Bronchial epithelial cell (primary cell): ENCODE measurements at places on chromosomes 5 and 9. TPM values are rescaled to one million over a fixed set of nuclear protein-coding genes. Genes with fewer than 3 reads are reported as not detected.
A peak's percentile ranks its signal among the peaks of the same experiment; 100 is the strongest.

Gene P4HA2
- total RNA-seq, result 174 and 190 TPM in 2 replicates

Gene CANX
- total RNA-seq, result 925 and 1,015 TPM in 2 replicates

Gene C7
- under 0.01 TPM in 1 of 2 replicates, not detected in the other for total RNA-seq

Gene SLC34A3
- not detected in 2 replicates for total RNA-seq

GRCh38 chr5:98935206-98935605, 6.4 kb upstream of the CHD1 start:
- no peak for DNase-seq

DNA sequence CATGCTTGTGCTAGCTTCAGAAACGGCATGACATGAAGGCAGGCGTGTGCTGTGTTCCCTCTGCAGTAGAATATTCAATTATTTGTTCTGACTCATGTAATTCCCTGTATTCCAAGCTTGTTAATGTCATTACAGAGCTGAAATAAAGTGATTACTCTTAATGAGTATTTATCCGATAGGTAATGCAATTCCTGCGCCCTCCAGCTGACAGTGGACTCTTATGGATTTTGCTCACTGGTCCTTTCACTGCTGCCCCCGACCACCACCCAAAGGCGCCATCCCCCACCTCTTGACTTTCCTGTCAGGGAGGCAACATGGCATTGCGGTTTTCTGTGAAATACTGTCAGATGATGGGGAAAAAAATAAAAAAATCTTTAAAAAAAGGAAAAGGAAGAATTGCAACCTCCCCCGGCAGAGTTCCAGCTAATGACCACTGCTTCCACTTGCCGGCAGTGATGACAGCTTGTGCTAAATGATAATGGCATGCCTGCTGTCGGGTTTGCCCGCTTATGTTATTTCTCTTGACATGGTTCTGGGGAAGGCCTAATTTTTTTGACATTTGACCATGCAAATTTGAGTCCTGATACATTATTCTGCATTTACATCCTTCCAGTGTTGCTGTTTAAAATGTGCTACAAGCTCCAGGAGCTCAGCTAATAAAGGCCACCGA, 335.3 kb upstream of the ADAMTS16 start:
- DNase-seq, result no peak

GRCh38 chr5:18202164-18202563, 567.9 kb downstream of the TAF11L14 start:
- peak; percentile 36 for DNase-seq

GRCh38 chr5:137176126-137176525, 323.0 kb downstream of the SPOCK1 start:
- DNase-seq, result no peak

DNA sequence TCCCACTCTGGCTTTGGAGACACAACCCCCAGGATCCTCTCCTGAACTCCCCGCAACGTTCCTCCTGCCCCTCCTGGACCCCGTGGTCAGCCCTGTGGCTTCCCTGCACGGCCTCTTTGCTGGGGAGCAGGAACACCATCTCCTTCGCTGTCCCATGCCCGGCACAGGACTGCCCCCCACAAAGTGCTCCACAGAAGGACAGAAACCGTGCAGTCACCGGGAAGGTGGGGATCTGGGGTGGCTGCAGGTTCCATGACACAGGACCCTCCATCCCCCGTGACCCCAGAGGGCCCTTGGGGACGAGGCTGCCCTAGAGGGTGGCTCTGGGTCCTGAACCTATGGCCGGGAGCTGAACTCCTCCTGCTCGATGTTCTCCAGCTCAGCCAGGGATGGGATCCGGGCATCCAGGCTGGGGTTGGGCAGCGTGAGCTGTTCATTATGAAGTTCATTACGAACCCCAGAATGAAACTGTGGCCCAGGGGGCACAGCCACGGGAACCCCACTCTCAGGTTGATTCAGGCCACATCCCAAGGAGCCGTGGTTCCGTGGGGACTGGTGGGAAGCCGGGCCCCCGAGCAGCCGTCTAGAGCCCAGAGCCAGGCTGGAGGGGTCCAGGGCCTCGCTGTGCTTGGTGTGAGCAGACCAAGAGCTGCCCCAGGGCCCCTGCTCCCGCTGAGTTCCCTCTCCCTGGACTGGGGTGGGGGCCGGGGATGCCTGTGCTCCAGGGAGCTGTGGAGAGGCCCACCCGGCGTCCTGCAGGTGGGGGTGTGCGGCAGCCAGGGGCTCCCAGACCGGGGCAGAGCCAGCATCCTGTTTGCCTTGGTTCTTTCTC, 684 bp upstream of the SLC6A19 start:
- DNase-seq, result no peak
